ENCODE measurements at places on chromosomes 12 and 14.

DNA sequence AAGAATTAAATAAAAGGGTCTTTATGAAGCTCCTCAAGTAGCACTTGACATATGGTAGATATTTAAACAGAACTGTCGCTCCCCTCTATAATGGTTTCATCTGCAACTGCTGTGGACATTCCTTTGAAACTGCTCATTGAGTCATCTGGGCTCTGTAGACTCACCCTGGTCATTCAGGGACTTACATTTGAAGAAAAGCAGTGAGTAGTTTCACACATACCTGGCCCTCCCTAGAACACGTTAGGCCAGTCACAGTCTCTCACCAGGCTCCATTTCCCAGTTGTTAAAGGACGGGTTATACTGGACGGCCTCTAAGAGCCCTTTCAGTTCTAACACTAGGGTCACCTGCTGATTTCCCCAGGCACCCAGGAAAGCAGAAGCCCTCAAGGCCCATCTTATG lies 217.0 kb downstream of the BCL11B start:
- ATAC-seq = no peak

DNA sequence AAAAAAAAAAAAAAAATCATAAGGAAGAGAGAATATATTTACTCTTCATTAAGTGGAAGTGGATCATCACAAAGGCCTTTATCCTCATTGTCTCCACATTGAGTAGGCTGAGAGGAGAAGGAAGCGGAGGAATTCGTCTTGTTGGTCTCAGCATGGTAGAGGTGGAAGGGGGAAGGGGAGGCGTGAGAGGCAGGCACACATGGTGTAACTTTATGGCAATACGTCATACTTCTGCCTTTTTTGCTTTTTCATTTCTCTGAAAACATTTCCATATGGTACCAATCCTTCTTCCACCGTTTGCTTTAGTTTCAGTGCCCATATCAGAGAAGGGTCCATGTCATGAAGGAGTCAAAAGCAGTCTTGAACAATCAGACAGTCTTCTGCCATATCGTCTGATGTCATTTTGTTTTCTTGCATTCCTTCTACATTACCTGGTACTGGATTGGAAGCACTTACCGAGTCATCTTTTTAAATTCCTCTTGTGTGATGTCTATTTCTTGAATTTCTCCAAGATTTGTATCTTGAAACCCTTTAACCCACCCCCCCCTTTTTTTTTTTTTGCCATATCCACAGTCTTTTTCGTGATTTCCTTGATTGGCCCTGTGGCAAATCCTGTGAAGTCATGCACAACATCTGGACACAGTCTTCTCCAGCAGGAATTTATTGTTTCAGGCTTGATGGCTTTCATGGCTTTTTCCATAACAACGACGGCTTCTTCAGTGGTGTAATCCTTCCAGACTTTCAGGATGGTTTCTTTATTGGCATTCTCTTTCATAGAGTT lies 8.9 kb downstream of the FUT8 start:
- ATAC-seq = no peak

DNA sequence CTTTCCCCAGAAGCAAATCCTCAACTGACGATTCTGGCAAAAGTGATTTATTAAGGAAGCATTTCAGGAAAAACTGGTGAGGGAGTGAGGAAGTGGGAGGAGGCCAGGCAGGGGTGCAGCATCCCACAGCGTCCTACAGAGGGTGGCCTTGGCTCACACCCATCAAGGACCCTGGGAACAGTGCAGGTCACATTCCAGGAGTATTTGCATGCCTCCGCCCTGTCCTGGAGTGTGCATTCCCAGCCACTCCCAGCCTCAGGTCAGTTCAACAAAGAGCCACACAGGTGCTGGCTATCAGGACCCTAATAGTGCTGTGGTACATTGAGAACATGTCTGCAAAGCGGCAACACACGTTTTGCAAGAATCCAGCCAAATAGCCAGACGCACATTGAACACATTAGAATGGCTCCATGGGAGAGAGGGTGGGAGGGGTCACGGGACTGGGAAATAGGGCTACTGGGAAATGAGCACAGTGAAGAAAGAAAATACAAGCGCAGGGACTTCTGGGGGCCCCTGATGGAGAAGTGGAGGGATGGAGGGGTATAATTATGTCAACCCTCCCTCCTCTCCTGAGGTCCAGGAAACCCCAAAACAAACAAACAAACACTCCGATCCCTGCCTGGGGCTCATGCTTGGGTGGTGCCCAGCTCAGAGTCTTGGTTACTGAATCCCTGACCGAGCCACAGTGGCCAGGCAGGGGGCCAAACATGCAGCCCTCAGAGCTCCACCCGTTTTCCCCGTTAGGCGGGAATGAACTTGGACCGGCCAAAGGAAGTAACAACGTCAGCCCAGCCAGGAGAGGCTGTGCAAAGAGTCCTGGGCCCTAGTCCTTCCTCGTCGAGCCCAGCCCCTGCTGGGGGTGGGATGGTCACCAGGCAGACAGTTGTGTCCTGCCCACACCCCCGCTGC lies 36.5 kb downstream of the CMKLR1 start:
- no peak for ATAC-seq

DNA sequence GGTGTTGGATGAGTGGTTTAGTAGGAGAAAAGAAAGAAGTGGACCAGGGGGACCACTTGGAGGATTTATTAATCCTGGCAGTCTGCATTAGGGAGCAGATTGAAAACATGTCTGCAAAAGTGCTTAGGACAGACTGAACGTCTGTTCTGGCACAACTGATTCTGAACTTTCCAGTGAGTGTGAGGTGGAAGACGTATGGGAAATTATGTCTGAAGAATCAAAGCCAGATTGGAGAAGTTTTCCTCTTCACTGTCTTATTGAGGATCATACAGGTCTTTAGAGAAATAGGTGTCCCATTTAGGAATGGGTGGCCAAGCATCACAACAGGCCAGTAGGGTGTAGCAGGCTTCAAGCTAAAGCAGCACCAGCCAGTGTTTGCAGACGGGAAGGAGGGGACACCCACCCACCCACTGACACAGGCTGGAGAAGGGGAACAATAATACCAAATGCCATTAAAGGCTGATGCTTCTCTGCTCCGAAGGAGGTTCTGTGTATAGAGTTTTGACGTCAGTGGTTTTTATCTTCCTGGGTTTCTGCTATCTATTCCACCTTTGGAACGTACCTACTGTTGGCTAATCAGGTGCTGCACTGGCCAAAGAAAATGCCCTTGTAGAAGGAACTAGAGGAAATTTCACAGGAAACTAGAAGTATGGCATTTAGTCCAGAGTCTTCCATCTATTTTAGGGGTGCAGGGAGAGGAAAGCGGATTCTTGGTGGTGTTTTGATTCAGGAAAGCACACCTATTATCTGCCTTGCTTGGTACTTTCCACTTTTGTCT lies 1.8 kb downstream of the SRRM4 start:
- ATAC-seq = no peak

DNA sequence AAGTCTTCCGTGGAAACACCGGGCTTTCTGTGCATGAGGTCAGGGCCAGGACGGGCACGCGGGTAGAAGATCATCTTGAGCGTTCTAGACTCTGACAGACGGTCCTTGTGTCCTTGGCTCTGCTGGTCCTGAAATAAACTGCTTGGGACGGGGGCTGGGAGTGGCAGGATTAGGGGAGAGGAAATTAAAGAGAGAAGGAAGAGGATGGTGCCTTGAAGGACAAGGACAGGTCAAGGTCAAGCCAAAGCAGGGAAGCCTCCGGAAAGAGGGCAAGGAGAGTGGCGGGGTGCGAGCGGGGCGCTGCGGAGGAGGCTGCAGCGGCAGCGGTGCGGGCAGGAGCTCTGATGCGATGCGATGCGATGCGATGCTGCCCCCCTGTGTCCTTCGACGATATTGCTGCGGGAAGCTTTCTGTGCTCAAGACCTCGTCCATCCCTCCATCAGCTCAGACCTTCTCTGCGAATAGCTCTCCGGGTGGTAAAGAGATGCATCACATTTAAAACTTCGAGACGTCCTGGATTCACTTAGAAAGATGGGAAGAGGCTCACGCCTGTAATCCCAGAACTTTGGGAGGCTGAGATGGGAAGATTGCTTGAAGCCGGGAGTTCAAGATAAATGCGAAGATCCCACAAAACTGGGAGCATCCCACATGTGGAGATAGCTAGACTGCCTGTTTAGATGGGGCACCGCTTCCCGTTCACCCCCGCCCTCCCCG lies 110.1 kb upstream of the TMEM132D start:
- ATAC-seq = peak; percentile 38

DNA sequence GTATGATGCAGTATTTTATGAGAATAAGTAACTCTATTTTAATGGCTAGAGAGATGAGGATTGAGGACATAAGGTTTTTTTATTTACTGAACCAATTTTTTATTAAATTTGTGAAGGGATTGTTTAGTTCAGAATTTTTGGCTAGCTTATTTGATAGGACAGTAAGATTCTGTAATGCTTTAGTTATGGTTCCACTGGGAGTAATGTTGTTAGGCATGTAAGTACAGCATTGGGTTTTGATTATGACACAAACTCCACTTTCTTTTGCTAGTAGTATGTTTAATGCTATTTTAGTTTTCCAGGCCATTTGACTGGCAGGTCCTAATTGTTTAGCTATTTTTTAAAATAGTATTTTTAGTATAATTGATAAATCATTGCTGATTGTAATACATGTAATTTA lies 33.8 kb upstream of the LRRC10 start:
- ATAC-seq = no peak

- no peak for ATAC-seq
Measured at GRCh38 chr14:101529079-101529478, 32.2 kb upstream of the DIO3 start.

- no peak for ATAC-seq
Measured at GRCh38 chr12:13177373-13177772, 19.2 kb upstream of the EMP1 start.

GRCh38 chr12:3947781-3948180 lies 74.6 kb upstream of the PARP11 start:
- ATAC-seq = peak; percentile 65

All from activated T-helper 17 cell treated with anti-CD3 and anti-CD28 coated beads, Interleukin-2, amount 50 U/mL, for 72 hours (primary cell).